Neural crest cell (in vitro differentiated cells): ENCODE measurements at places on chromosomes 1 and 21. TPM values are rescaled to one million over a fixed set of nuclear protein-coding genes. Genes with fewer than 3 reads are reported as not detected.

CNR2 gene
- not detected in 2 replicates for total RNA-seq

GNAT2 gene
- total RNA-seq: not detected in 2 replicates

OR2T2 gene
- total RNA-seq: not detected in 2 replicates

AXDND1 gene
- total RNA-seq: 0.64 and 0.86 TPM in 2 replicates

CD1C gene
- not detected in 2 replicates for total RNA-seq

CSTB gene
- total RNA-seq: 37.1 and 40.9 TPM in 2 replicates

PLD5 gene
- 0.84 and 1.1 TPM in 2 replicates for total RNA-seq

KRTAP21-2 gene
- total RNA-seq: not detected in 2 replicates

FASLG gene
- total RNA-seq: not detected in 2 replicates
